ENCODE measurements at places on chromosomes 12 and 14.

- DNase-seq = no peak
Measured at GRCh38 chr12:2229661-2230539, 177.1 kb downstream of the CACNA1C start.

GRCh38 chr12:100970894-100971293 lies 176.3 kb downstream of the ANO4 start:
- DNase-seq = no peak

- no peak for DNase-seq
Measured at GRCh38 chr14:94653321-94653720, 41.1 kb downstream of the SERPINA3 start.

- DNase-seq = no peak
Measured at GRCh38 chr14:76040704-76041103, 55.1 kb downstream of the IFT43 start.

GRCh38 chr12:91577586-91578539 lies 395.2 kb upstream of the DCN start:
- no peak for DNase-seq

DNA sequence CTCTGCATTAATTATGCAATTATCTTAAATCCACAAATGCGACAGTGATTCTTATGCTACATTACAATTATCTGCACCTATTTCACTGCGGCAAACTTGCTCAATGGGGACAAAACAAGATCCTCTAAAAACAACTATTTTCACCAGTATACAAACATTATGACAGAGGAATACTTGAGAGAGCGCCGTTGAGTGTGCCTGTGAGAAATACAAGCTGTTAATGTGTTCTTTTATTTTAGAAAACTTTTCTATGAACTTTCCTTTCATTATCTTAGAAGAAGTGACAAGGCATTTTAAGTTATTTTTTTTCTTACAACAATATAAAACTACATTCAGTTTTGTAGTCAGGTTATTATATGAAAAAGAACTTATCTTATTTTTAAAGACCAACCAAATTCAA lies 1247.0 kb downstream of the FSCB start:
- DNase-seq = no peak

DNA sequence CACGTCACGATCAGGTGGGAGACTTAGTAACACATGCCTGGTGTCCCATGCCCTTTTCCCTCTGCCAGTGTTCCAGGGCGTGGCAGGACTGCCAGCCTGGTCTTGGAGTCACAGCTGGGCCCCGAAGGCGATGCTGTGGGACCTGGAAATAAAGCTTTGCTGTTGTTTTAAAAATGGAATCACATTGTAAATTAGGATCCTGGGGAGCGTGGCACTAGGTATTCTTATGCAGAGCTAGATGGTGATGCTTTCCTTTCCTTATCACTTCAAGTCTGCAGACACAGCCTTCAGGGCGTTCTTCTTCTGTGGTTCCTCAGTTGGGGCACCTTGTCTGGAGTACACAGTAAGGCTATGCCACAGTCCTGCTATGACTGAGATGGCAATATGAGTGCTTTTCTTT lies 64.6 kb downstream of the BICD1 start:
- DNase-seq = no peak

GRCh38 chr12:128603573-128604115 lies 220.1 kb downstream of the SLC15A4 start:
- no peak for DNase-seq

- DNase-seq = no peak
Measured at GRCh38 chr14:63878052-63878451, 25.2 kb downstream of the SYNE2 start.

GRCh38 chr12:128564956-128565355 lies 258.8 kb downstream of the SLC15A4 start:
- no peak for DNase-seq

DNA sequence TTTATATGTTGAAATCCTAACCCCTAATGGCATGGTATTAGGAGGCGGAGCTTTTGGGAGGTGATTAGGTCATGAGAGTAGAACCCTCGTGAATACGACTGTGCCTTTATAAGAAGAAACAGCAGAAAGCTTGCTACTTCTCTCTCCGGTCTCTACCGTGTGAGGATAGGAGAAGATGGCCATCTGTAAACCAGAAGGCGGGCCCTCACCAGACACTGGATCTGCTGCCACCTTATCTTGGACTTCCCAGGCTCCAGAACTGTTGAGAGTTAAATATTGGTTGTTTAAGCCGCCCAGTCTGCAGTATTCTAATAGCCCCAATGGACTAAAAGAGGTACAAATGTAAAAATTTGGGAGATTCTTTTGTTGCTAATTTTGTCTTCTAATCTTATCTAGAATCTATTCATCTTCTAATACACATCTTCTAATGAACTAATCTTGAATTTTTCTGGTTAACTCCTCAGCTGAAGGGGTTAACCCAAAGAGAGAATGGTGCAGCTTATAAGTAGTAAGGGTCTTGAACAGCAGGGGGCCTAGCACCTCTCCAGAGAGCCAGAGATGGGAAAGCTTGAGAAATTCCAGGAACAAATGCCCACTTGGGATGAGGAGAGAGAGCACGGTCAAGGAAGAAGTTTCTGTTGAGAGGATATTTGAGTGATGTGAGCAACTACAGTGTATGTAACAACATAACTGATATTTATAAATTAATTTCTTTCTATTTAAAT lies 264.0 kb upstream of the GRIP1 start:
- DNase-seq = peak; percentile 7

GRCh38 chr12:83642205-83642604 lies 955.5 kb downstream of the TMTC2 start:
- no peak for DNase-seq

GRCh38 chr12:54329759-54330158 lies 4.8 kb downstream of the COPZ1 start:
- DNase-seq = no peak

DNA sequence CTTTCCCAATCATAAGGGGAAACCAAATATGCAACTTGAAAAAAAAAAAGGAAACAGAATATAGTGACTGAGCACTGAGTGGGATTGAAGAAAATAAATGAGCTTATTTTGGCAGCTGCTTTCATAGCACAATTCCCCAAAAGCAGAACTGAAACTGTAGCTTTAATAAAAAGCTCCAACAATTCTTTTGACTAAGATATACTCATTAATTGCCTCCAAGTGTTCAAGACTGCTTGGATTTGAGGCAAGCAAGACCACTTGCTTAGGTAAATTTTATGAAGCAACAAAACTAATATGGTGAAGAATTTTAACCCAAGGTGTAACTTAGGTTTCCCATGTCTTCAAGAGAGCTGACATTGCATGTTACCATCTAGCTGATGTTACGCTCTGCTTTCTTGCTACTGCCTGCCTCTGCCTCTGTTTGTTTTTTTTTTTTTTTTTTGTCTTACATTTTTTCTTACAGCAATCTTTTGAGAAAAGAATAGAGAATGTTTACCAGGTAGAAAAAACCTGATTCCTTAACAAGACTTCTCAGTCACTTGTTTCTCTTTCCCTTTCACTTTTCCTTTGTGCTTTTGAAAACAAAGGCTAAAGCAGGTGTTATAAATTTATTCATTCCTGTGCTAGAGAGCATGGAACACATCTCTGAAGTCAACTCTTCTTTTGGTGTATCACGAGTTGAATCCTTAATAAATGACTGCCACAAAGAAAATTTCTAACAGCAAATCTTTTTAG lies 134.4 kb downstream of the BCAT1 start:
- DNase-seq = no peak

DNA sequence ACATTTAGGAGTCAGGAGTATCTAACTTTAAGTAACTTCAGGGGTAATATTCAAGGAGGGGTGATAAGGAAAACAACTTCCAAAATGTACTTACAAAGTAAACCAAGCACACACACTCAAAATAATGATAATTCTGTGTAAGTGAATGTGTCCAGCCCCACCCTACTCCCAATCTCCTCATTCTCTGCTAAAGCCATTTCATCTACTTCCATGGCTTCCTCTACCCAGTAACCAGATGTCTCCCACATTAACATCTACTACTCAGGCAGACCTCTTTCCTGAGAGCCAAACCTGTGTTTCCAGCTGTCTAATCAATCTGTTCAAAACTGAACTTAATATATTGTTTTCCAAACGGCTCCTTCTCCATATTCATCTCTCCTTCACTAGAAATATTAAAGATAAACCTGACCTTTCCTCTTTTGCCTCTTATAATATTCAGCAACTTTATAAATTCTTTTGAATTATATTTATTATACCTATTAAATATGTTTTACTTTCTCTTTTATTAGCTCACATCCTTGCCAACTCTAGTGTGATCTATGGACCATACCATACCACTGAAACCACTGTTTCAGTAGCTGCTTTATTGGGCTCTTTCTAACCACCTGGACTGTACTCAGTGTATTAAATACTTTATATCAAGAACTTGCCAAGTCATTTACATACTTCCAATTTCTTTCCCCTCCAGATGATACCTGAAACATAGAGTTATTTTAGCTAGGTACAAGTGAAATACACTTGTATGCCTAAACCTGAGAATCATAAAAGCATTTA lies 170.7 kb downstream of the PPFIA2 start:
- DNase-seq = no peak

DNA sequence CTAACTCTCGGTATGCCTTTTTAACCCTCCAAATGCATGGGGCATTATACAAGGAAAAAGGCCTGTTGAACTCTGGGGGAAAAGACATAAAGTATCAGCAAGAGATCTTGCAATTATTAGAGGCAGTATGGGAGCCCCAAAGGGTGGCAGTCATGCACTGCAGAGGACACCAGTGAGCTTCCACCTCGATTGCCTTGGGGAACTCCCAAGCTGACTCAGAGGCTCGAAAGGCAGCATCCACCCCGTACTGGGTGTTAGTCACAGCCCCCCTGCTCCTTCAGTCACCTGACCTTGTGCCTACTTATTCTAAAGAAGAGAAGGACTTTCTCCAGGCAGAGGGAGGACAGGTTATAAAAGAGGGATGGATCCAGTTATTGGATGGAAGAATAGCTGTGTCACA lies 781.4 kb upstream of the TMEM132C start:
- no peak for DNase-seq

GRCh38 chr12:98698603-98699463 lies 53.7 kb downstream of the APAF1 start:
- DNase-seq = peak; percentile 54

DNA sequence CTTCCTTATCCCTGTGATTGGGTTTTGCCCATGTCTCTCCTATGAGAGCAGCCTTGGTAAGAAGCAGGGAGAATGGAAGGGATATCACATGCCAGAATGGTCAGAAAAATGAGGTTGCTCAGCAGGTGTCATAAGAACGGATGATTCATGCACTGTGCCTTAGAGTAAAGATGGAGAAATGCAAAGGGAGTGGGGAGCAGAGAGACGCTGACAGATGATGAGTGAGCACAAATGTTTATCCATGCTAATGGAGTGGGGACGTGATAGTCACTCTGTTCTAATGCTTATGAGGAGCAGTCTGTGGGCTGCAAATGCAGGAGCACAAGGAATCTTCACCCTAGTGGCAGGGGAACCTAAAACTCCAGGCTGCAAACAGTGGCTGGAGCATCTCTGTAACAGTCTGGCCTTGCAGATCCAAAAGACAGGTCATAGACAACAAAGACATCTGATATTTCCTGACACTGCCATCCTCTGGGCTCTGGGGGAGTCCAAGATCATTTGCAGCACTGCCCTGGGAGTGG lies 243.2 kb downstream of the CACNA1C start:
- no peak for DNase-seq

Data from Caco-2 (cell line).